LHCN-M2 (cell line): ENCODE measurements at places on chromosomes 2 and 18. TPM values are rescaled to one million over a fixed set of nuclear protein-coding genes. Genes with fewer than 3 reads are reported as not detected.

GRCh38 chr2:202091476-202091875 lies 18.4 kb downstream of the KIAA2012 start:
- no peak for DNase-seq

DNA sequence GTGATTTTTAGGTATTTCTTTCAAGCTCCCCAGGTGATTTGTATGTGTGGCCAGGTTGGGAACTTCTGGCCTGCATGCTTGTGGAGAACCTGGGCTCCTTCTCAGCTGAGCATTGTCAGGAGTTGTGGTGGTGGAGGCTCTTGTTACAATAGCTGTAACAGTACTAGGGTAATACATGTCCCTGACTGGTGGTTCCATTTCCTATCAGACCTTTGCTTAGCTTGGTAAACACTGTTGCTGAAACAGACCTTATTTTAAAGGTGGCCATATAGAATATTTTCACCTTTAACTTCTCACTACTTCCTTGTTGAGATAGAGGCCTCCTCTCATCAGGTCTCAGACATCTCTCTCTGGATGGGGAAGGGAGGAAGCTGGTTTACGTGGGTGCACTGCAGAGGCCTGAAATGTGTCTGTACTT lies 79.2 kb downstream of the SETBP1 start:
- no peak for DNase-seq

The ACP1 gene
- 113 and 121 TPM in 2 replicates for total RNA-seq

- no peak for DNase-seq
These were observed 32.2 kb downstream of the LINC00305 start for GRCh38 chr18:64116571-64117175.

DNA sequence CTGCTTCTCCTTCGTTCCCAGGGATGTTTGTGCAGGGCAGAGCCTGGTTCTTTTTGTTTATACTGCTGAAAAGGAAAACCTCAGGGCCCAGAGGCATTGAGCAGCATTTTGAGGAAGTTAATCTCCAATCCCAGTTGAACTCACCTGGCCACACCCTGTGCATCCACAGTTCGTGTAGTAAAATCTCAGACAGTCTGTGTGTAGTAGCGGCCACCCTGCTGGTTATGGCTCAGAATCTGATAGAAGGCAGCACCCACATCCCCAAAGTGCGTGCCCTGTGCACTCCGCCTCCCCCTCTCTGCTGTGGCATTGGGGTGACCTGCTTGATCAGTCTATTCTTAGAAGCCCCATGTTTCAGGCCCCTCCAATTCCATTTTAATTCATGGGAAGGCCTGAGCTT lies 10.9 kb downstream of the TRIB2 start:
- DNase-seq: no peak

GRCh38 chr2:7356909-7357584 lies 439.8 kb downstream of the RNF144A start:
- no peak for DNase-seq

DNA sequence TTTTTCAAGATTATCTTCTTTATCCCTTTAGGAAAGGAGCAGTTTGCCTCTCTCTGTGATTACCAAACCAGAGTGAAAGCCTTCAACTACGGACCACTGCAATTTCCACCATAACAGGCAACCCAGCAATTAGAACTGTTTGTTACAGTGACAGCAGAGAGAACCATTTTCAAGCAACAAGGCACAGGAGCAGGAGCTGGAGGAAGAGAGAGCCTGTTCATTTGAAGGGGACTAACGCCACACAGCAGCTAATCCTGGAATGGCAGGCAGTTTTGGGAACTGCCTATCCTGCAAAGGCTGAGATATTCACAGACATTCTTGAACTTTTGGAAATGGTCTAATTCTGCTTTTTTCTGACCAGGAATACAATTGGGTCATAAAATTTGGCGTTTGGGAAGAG lies 1541.9 kb upstream of the PIK3C3 start:
- no peak for DNase-seq

- no peak for DNase-seq
These were observed 32.2 kb upstream of the TEX51 start for GRCh38 chr2:126866451-126866850.

- DNase-seq: no peak
These were observed 112.8 kb downstream of the CAPN13 start for GRCh38 chr2:30694286-30695055.
